Mesenchymal stem cell (in vitro differentiated cells and primary cell): ENCODE measurements at places on chromosomes 7 and 10.
A peak's percentile ranks its signal among the peaks of the same experiment; 100 is the strongest.

- H3K4me1 ChIP-seq: no peaks in the 10 kb centered on the region
- H3K4me3 ChIP-seq: no peak overlapping the region
- DNase-seq: no peak
- no peaks in the 10 kb centered on the region for H3K27me3 ChIP-seq
Observed at GRCh38 chr7:23662124-23662983, 17.6 kb upstream of the FAM221A start.

DNA sequence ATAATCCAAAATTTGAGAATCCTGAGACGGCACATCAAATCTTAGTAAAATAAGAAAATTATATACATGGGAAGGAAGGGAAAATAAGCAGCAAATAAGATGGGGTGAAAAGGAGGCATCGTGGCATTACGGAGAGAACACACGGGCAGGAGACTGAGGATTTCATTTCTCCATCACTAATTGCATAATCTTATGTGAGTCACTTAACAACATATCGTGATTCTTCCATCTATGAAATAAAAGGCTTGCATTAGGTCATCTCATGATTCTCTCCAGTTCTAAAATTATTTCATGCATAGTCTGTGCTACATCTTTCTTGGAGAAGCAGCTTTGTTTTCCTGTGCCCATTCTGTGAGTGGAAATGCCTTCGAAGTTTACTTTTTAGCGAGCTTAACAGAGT lies 288.7 kb downstream of the LRMDA start:
- no peaks in the 10 kb centered on the region for H3K27me3 ChIP-seq
- H3K4me3 ChIP-seq: no peak overlapping the region
- no peaks in the 10 kb centered on the region for H3K4me1 ChIP-seq
- DNase-seq: no peak
- H3K27ac ChIP-seq: no peak overlapping the region
- no peaks in the 10 kb centered on the region for H3K36me3 ChIP-seq

GRCh38 chr10:33537066-33537465 lies 202.6 kb upstream of the NRP1 start:
- H3K27me3 ChIP-seq: no peaks in the 10 kb centered on the region
- H3K4me1 ChIP-seq: no peaks in the 10 kb centered on the region
- H3K4me3 ChIP-seq: no peak overlapping the region

DNA sequence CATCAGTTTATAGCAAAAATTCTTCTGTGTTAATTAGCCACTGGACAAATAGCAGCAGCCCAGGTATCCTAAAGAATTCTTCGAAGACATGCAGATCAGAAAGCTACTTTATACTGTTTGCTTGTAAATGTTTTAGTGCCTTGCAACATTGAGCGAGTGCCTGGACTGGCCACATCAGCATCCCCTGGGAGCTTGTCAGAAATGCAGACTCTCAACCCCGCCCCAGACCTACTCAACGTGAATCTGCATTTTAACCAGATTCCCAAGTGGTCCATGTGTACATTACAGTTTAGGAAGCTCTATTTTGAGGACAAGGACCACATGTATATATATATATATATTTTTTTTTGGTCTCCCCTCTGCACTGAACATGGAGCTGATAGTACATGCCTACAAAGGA lies 18.5 kb upstream of the PLEKHS1 start:
- peaks cover 33% of the 10 kb centered on the region for H3K36me3 ChIP-seq
- H3K27me3 ChIP-seq: no peaks in the 10 kb centered on the region
- peaks cover 4% of the 10 kb centered on the region for H3K4me1 ChIP-seq
- H3K4me3 ChIP-seq: no peak overlapping the region
- H3K27ac ChIP-seq: no peak overlapping the region

DNA sequence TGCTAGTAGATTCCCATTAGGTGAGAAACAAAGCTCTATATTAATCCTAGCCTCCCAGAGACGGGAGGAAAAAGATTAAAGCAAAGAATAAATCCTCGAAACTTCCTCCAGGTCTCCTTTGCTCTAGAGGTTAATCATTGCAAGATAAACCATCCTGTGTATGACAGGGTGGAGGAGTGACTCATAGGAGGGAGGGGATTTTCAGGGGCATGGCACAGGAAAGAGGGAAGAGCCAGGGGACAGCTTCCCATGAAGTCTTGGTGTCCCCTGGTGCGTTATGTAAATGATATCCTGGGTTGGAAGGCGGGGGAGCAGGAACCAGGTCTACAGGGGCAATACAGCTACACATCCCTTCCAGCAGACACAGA lies 780 bp downstream of the CYP3A5 start:
- H3K36me3 ChIP-seq: no peaks in the 10 kb centered on the region
- DNase-seq: peak; percentile 16
- H3K27ac ChIP-seq: no peak overlapping the region

- peaks cover 11% of the 10 kb centered on the region for H3K4me1 ChIP-seq
- no peaks in the 10 kb centered on the region for H3K36me3 ChIP-seq
- no peaks in the 10 kb centered on the region for H3K27me3 ChIP-seq
- H3K4me3 ChIP-seq: peak overlapping the region; percentile 93
Observed at GRCh38 chr10:29734962-29735627, 100.3 kb upstream of the SVIL start.

GRCh38 chr10:113241599-113242360 lies 291.7 kb downstream of the TCF7L2 start:
- no peaks in the 10 kb centered on the region for H3K36me3 ChIP-seq
- no peak overlapping the region for H3K4me3 ChIP-seq
- peaks cover 3% of the 10 kb centered on the region for H3K27me3 ChIP-seq
- H3K27ac ChIP-seq: no peak overlapping the region
- no peak for DNase-seq

GRCh38 chr7:6613706-6614105 lies 1.7 kb upstream of the ZNF853 start:
- no peaks in the 10 kb centered on the region for H3K36me3 ChIP-seq
- no peak overlapping the region for H3K4me3 ChIP-seq
- H3K27me3 ChIP-seq: peaks cover 48% of the 10 kb centered on the region
- no peak for DNase-seq
- no peak overlapping the region for H3K27ac ChIP-seq
- H3K4me1 ChIP-seq: peaks cover 12% of the 10 kb centered on the region

DNA sequence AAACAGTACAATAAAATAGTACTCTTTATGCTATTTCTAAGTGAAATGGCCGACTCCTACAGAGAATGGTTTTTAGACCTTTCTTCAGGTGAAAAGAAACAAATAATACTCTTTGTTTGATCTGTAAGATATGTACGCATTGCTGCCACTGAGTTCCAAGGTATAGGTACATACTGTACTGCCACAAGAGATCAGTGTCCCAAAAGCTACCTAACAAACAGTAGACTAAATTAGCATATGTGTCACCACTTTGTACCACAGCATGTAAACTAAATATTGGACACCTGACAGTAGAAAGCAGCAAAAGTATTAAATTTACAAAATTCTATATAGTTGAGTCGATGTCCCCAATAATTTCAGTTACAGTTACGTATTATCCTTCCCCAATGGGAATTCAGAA lies 14.4 kb downstream of the MTPN start:
- DNase-seq: no peak
- H3K36me3 ChIP-seq: peaks cover 7% of the 10 kb centered on the region
- no peak overlapping the region for H3K4me3 ChIP-seq
- H3K27me3 ChIP-seq: no peaks in the 10 kb centered on the region
- H3K27ac ChIP-seq: no peak overlapping the region

DNA sequence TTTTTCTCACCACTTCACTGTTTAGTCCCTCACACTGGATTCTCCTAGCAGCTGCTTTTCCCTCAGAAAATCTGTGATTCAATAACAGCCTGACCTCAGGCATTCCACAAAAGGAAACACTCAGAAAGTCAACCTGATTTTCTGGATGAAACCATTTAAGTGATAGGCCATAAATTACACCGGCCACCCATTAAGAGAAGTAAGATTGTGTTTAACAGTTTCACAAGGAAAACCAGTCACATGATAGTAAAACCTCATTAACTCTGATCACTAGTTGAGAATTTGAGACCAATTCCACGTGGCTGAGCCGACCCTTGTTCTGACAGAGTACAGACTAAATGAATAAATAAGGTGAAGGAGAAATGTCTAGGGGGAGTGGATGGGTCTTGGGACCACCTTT lies 7.7 kb downstream of the GRM8 start:
- H3K27ac ChIP-seq: no peak overlapping the region
- peaks cover 35% of the 10 kb centered on the region for H3K27me3 ChIP-seq
- DNase-seq: no peak
- no peaks in the 10 kb centered on the region for H3K36me3 ChIP-seq

DNA sequence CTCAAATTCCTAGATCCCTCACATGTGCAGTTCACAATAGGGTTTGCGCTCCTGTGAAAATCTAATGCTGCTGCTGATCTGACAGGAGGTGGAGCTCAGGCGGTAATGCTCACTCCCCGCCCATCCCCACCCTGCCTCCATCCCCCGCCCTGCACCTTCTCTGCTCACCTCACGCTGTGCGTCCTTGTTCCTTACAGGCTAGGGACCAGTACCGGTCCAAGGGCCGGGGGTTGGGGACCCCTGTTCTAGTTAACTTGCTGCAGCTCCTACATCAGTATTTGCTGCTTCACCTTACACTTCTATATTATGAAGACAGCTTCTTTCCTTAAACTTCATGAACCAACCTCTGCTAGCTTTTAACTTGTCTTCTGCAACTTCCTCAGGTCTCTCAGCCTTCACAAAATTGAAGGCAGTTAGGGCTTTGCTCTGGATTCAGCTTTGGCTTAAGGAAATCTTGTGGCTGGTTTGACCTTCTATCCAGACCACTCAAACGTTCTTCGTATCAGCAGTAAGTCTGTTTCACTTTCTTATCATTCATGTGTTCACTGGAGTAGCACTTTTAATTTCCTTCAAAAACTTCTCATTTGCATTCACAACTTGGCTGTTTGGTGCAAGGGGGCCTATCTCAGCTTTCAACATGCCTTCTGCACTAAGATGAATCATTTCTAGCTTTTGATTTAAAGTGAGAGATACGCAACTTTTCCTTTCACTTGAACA lies 1.7 kb upstream of the TNKS2 start:
- H3K27ac ChIP-seq: no peak overlapping the region
- H3K36me3 ChIP-seq: no peaks in the 10 kb centered on the region
- H3K4me1 ChIP-seq: peaks cover 1% of the 10 kb centered on the region

DNA sequence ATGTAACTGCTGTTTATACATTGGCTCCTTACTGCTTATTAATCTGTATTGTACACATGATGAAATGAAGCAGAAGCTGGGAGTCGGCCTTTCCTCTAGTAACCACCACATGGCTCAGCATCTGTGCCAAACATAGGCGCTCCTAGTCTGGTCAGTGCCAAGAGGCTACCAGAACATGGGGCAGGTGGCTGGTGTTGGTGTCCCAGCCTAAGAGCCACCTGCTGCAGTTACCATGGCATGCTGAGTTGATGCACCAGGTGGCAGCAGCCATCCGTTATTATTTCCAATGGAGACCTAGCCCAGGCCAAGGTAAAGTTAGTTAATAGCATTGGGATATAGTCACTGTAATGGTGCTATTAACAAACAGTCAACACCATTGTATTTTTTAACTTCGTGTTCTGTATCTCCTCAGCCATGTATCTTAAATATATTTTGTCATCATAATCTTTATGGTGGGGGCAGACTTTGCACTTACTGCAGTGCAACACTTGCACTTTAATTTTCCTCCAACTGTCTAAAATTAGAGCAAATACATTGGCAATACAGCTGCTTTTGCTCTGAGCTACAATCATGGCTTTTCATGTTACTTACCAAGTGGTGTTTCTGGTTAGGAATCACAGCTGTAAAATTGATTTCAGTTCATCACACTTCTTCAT lies 33.1 kb downstream of the HBP1 start:
- DNase-seq: peak; percentile 26
- no peak overlapping the region for H3K4me3 ChIP-seq
- peaks cover 97% of the 10 kb centered on the region for H3K36me3 ChIP-seq
- H3K4me1 ChIP-seq: no peaks in the 10 kb centered on the region
- no peaks in the 10 kb centered on the region for H3K27me3 ChIP-seq

DNA sequence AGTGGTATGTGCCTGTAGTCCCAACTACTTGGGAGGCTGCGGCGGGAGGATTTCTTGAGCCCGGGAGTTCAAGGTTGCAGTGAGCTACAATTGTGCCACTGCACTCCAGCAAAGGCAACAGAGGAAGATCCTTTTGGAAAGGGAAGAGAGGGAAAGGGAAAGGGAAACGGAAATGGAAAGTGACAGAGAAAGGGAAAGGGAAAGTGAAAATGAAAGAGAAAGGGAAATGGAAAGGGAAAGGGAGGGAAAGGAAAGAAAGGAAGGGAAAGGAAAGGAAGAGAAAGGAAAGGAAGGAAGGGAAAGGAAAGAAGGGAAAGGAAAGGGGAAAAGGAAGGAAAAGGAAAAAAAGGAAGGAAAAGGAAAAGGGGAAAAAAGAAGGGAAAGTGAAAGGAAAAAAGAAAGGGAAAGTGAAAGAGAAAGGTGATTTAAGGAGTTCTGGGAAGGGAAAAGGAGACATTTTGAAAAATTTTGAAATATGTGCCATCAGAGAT lies 2.3 kb upstream of the ZC3HAV1 start:
- H3K36me3 ChIP-seq: no peaks in the 10 kb centered on the region
- DNase-seq: no peak
- no peak overlapping the region for H3K27ac ChIP-seq
- no peak overlapping the region for H3K4me3 ChIP-seq

DNA sequence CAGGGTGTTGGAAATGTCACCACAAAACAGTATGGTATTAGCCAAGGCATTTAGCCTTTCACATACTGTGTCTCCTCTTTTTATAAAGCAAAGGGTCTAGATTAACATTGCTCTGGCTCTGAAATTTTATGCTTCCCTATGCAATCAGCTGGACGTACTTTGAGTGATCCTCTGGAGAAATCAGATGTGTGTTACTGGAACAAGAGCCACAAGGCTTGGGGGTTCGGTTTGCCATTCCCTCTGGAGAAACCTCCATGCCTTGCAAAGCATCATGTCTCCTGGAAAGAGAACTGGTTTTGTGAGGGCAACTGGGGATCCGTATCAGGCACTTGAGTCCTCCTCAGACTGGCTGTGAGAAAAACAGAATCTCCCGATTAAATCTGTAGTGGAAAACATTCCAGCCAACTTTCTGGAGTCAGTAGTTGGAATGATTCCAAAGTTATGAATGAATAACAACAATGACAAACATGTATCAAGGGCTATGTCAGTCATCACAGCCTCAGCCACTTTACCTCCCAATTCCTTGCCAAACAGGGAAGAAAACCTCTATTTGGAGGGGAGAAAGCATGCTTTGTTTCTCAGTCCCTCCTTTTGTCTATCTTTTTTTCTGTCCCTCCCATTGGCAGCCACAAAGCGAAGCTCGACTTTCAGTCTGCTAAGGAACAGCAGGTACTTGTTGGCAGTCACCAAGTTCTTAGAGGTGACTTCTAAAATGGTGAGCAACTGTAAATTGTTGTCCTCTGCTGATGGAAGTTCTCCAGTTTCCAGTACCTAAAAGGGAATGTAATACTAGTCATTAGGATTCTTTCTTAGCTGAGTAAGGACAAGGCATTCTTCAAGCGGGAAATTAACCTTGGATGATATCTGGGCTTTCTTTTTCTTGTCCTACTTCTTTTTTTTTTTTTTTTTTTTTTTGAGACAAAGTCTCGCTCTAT lies 864.8 kb upstream of the AUTS2 start:
- H3K27ac ChIP-seq: no peak overlapping the region
- no peaks in the 10 kb centered on the region for H3K4me1 ChIP-seq
- no peak overlapping the region for H3K4me3 ChIP-seq
- H3K36me3 ChIP-seq: no peaks in the 10 kb centered on the region
- DNase-seq: no peak
- H3K27me3 ChIP-seq: peaks cover 19% of the 10 kb centered on the region
